Esophagus mucosa (tissue), 1 donor: ENCODE measurements at places on chromosomes 2 and 18.

- no peak for ATAC-seq
These were observed 3.4 kb upstream of the DNAJC5G start for GRCh38 chr2:27271631-27272340.

DNA sequence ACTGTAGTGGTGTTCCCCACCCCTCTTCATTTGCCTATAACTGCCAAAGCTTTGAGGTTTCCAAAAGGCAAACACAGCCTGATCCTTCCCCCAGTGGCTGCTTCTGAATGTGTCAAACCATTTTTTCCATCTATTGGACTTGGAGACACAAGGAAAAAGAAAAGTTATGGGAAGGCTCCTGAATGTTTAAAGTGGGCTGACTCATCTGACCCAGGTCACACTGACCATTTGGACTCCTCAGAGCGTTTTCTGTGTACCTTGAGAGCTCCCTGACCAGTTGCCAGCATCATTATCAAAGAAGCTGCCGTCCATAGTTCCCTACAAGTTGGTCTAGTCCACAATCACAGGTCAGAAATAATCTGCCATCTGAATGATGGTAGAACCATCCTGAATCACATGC, 123.4 kb upstream of the COL3A1 start:
- ATAC-seq, result no peak

DNA sequence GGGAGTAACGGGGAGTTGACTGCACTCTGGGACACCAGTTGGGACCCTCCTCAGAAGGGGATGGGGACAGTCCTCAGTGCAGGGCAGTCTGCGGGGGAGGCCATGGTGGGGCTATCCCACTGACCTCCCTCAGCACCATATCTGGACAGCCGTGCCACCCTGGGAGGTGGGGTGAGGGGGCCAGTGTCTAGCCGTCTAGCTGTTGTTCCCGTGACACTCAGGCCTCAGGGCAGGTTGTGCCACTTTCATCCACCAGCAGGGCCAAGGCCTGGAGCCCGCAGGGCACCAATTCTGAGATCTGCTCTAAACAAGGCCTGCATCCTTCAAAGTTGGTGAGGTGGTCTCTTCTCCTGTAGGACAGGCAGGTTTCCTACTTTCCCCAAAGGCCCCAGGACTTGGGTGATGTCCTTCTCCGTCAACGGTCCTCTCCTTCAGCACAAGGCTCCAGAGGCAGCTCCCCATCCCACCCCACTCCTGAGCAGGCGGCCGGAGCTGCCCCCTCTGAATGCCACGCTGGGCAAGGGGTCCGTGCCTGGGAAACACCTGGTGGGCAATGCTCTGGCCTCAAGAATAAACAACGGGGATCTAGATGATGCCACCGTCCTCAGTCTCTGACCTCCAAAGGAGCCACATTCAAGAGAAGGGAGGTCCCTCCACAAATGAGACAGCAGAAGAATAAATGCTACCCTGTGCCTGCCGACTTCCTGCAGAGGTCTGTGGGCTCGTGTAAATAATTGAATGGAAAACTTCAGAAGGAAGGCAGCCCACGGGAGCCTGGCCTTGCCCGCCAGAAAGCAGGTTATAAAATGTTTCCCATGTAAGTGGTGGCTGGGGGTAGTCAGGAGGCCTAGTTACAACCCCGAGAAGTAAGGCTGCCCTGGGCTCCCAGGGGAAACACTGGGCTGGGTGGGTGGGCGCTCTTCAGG, 42.8 kb upstream of the PTMA start:
- ATAC-seq, result no peak

- ATAC-seq, result no peak
These were observed 234.1 kb downstream of the FBXO15 start for GRCh38 chr18:73913505-73913904.

DNA sequence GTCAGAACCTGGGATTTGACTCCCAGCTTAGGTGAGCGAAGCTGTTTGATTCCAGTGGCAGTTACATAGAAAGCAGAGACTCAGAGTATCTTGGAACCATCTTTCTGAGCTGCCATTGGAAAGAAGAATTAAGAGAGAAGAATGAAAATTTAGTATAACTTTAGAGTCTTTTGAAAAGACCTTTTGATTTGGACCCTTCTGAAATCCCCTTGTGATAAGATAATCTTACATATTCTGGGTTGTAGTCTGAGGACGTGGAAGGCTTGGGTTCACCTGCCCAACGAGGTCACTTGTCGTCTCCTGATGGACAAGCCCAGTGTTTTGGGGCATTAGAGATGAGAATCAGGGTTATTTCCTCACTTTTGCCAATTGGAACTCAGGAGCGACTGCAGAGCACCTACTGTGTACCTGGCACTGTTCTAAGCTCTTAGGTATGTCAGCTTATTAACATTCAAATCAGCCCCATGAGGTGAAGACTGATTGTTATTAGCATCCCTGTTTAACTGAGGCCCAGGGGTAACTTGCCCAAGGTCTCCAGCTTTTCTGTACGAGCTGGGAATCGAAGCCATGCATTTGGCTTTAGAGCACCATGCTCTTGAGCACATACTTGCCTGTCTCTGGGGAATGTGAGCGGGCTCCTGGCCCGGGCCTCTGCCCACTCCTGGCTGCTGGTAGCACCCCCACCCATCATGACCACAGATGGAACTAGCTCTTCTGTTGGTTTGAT, 2.9 kb downstream of the HK2 start:
- no peak for ATAC-seq

- peak; percentile 38 for ATAC-seq
These were observed 8.2 kb upstream of the CLIP4 start for GRCh38 chr2:29106980-29107388.
